ENCODE measurements at places on chromosomes 16 and 17. TPM values are rescaled to one million over a fixed set of nuclear protein-coding genes. Genes with fewer than 3 reads are reported as not detected.

The KRTAP4-6 gene
- not detected for polyA plus RNA-seq

GRCh38 chr17:15232517-15232915 lies 32.6 kb downstream of the PMP22 start:
- DNase-seq = no peak

GRCh38 chr17:71885662-71886061 lies 235.2 kb upstream of the SOX9 start:
- DNase-seq = no peak

DNA sequence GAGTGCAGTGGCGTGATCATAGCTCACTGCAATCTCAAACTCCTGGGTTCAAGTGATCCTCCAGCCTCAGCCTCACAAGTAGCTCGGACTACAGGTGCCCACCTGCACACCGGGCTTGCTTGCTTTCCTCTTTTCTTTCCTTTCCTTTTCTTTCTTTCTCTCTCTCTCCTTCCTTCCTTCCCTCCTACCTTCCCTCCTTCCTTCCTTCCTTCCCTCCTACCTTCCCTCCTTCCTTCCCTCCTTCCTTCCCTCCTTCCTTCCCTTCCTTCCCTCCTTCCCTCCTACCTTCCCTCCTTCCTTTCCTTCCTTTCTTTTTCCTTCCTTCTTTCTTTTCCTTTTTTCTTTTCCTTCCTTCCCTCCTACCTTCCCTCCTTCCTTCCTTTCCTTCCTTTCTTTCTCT lies 225.5 kb downstream of the MRTFB start:
- no peak for DNase-seq

GRCh38 chr17:29640413-29640812 lies 17.7 kb upstream of the CORO6 start:
- DNase-seq = no peak

DNA sequence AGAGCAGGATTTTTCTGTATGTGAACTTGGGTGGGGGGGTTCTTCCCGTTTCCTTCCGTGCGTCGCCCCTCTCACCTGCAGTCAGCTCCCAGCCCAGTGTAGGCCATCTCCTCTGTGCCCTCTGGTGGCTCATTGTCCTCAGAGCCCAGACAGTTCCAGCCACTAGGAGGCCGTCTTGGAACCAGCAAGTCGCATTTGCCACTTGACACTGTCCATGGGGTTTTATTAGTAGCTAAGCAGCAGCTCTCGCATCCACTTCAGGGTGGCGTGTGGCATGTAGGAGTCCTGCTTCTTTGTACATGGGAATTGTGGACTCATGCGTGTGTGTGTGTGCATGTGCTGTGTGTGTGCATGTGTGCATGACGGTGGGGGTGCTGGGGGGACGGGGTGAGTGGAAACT lies 74.0 kb downstream of the SEC14L1 start:
- DNase-seq = no peak
